ENCODE measurements at places on chromosomes 1 and 21.

DNA sequence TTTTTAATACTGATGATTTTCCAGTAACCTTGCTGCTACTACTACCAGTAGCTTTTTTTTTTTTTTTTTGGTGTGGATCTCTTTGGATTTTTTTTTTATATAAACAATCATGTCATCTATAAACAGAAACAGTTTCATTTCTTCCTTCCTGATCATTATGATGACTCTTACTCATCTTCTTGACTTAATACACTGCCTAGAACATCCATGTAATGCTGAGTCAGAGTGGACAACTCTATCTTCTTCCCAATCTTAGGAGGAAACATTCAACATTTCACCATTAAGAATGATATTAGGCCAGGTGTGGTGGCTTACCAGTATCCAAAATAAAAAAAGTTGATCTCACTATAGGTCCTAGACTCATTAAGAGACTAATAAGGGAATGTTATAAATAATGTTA lies 69.1 kb downstream of the RUSC1 start:
- peak; percentile 72 for DNase-seq

- no peak for DNase-seq
Observed at GRCh38 chr1:227325156-227325555, 6.9 kb upstream of the CDC42BPA start.

DNA sequence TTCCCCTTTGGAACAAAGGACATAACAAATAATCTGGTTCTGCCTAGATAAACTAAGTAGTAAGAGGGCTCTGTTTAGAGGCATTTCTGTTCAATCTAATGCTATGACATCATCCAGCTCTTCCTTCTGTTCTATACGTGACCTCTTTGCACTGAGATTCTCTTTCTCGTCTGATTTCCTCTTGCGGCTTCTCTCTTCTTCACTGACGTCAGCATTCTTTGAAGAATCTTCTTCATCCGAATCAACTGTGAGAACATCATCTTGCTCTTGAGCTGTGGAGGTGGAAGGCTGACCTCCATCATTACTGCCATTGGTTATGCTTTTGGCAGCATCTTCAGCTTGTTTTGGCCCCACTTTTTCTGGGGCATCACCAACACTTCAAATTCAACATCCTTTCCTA lies 130.4 kb downstream of the HS2ST1 start:
- DNase-seq: no peak

DNA sequence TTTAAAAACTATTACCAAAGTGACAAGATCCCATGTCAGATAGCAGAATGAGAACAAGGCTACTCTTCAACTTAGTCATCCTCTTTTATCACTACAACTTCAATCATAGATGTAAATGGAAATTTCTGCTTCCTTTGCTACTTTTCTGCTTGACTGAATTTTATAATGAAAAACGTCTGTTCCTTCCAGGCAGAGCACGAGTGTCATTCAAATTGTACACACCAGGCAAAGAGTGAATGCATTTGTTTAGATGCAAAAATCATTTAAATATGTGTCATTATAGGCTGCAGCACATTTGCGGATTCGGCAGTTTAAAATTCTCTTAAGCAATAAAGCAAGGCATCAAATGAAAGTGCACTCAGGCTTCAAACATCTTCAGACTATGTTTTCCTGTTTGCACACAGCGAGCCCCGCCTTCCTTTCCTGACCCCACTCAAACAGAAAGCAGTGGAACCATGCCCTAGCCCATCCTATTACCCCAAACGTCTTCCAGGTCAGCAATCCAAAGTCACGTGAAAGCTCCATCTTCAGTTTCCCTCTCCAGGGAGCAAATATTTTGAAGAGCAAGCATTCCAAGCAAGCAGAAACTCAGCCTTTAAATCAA lies 99.6 kb downstream of the APP start:
- DNase-seq: peak; percentile 78

DNA sequence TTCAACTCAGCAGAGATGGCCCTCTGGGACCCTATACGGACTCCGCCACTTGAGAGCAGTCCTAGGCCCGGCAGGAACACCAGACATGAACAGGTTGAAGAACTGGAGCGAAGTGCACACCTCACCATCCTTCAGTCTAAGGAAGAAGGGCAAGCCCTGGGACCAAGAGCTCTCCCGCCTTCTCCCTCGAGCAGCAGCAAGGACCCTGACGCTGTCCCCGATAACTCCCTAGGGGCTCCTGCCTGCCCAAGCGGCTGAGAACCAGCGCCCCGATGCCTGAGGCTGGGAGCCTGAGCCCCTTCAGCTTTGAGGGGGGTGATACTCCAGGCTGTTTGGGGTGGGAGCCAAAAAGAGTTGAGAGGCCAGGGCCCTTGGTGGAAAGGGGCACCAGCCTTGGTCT lies 10.2 kb downstream of the TMEM81 start:
- DNase-seq: no peak

DNA sequence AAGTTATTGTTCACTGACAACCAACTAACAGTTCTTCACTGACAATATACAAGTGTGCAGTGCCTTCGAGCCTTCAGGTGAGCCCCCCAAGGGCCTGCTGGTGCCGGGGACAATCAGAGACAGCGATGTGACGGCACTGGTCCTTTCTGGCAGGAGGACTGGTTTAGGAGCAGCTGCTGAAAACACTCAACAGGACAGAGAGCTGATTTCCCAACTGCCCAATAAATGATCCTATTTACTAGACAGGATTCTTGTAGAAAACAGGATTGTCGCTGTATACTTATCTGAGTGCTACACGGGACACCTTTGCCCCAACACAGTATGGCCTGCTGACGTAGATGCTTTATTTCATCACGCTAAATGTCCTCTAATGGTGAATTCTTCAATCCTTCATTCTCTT lies 65.4 kb downstream of the TP53BP2 start:
- DNase-seq: no peak

GRCh38 chr21:45841033-45841432 lies 140.5 kb upstream of the COL6A1 start:
- DNase-seq: no peak

- DNase-seq: no peak
Observed at GRCh38 chr1:245750261-245750660, 595.5 kb downstream of the KIF26B start.

GRCh38 chr21:46171996-46172862 lies 12.0 kb downstream of the SPATC1L start:
- no peak for DNase-seq

DNA sequence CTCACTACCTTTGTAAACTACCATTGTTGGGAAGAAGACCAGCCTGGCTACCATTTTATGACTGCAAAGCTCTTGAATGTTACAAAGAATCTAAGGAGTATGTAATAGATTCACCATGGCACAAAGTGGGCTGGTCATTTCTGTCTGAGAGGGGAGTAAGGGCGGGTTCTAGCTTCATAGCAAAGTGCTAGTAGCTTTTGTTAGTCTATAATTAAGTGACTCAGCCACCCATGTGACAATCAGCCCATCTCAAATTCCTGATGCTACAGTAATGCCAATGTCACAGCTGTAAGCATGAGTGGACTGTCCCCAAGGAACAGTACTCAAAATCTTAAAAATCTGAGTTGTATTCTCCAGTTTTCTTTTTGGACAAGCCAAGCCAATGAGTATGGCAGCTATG lies 15.4 kb upstream of the OTUD3 start:
- peak; percentile 78 for DNase-seq

- DNase-seq: no peak
Observed at GRCh38 chr1:198357937-198358336, 182.5 kb downstream of the ATP6V1G3 start.

- no peak for DNase-seq
Observed at GRCh38 chr1:184633785-184634184, 120.9 kb downstream of the EDEM3 start.

DNA sequence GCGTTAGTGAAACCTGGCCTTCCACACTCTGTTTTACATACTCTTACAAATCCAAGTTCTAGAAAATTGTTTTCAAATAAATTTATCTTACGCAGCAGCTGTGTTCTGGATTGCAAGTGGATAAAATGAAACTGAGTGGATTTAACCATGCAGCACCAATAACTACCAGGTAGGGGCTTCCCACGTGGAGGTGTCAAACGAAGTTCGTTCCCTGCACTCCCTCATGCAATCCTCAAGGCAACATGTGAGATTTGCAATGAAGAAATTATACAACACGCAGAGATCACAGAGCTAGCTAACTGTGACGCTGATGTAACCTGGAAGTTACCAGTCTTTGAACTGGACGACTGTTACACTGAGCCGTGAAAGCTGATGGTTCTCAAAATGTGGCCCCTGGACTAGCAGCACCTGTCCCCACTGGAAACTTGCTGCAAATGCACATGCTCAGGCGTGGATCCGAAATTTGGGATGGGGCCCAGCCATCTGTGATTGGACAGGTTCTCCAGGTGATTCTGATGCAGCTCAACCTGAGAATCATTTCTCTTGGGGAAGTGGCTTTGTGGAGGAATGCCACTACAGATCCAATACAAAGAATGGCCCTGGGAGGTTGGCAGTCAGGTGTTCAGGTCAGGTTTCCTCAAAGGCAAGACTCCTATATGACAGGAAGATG lies 36.3 kb downstream of the RSPH1 start:
- no peak for DNase-seq

GRCh38 chr1:227779685-227780084 lies 35.8 kb upstream of the PRSS38 start:
- no peak for DNase-seq

GRCh38 chr21:33686386-33686785 lies 44.1 kb downstream of the ITSN1 start:
- DNase-seq: no peak

DNA sequence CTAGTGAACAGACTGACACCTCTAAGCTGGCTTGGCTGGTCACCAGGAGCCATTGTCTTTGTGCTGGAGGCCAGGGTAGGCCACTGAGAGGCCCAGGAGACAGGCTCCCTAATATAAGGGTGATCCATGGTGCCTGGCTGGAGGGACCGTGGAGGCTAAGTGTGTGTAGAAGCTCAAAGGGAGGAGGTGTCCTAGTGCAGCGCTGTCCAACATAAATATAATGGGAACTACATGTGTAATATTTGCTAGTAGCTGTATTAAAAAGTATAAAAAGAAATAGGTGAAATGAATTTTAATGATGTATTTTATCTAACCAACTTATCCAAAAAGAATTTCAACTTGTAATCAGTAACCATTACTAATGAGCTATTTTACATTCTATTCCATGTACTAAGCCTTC lies 35.0 kb downstream of the SOX13 start:
- DNase-seq: no peak

GRCh38 chr1:31715087-31715872 lies 11.5 kb upstream of the COL16A1 start:
- DNase-seq: peak; percentile 90

- DNase-seq: no peak
Observed at GRCh38 chr1:111735858-111736544, 3.2 kb downstream of the INKA2 start.
